Cardiac atrium fibroblast (primary cell): ENCODE measurements at places on chromosomes 6 and 20. TPM values are rescaled to one million over a fixed set of nuclear protein-coding genes. Genes with fewer than 3 reads are reported as not detected.

SCGN gene
- total RNA-seq = not detected in 2 replicates

ADGRG6 gene
- total RNA-seq = 1.4 and 2.3 TPM in 2 replicates

PKIB gene
- total RNA-seq = 0.90 and 3.1 TPM in 2 replicates

GGTLC1 gene
- not detected in 2 replicates for total RNA-seq

C20orf204 gene
- total RNA-seq = 0.18 TPM in 1 of 2 replicates, not detected in the other

OR2W1 gene
- total RNA-seq = not detected in 2 replicates

LRRC1 gene
- 2.7 and 3.2 TPM in 2 replicates for total RNA-seq
